KG1 (cell line): ENCODE measurements at places on chromosomes 12 and 14.

- DNase-seq, result no peak
Observed at GRCh38 chr12:52280319-52280795, 5.9 kb downstream of the KRT86 start.

DNA sequence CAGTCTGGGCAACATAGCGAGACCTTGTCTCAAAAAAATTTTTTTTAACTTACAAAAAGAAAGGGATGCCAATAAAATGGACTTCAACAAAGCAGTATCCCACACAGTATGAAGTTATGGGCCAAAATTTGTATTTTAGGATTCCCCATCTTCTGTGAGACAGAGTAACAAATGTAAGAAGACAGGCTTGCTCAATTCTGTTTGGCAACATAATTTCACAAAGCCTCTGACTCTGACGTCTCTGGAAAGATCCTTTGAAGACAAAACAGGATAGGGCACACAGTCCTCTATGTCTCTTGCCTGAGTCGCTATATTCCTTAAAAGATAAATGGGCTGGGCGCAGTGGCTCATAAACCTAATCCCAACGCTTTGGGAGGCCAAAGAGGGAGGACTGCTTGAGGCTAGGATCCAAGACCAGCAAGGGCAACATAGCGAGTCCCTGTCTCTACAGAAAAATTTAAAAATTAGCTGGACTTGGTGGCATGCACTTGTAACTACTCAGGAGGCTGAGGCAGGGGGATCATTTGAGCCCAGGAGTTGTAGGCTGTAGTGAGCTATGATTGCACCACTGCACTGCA is 1.1 kb upstream of the HOMEZ start:
- DNase-seq, result no peak

DNA sequence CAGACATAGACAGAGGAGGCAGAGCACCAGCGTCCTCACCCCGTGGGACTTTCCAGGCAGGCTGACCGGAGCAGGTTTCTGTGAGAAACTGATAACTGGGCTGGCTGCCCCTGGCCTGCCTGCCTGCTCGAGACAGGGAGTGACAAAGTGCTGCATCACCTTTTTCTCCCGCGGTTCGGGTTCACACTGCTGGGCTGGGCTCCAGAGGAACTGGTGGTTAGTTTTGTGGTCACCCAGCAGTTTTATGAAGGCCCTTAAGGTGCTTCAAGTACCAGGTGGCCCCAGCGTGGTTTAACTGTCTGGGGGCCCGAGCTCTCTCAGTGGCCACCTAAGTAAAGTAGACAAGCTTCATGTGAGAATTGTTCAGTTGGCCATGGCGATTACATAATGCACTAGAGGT is 1073.6 kb downstream of the BCL11B start:
- no peak for DNase-seq

GRCh38 chr12:40312196-40312595 is 87.4 kb downstream of the LRRK2 start:
- DNase-seq, result no peak

DNA sequence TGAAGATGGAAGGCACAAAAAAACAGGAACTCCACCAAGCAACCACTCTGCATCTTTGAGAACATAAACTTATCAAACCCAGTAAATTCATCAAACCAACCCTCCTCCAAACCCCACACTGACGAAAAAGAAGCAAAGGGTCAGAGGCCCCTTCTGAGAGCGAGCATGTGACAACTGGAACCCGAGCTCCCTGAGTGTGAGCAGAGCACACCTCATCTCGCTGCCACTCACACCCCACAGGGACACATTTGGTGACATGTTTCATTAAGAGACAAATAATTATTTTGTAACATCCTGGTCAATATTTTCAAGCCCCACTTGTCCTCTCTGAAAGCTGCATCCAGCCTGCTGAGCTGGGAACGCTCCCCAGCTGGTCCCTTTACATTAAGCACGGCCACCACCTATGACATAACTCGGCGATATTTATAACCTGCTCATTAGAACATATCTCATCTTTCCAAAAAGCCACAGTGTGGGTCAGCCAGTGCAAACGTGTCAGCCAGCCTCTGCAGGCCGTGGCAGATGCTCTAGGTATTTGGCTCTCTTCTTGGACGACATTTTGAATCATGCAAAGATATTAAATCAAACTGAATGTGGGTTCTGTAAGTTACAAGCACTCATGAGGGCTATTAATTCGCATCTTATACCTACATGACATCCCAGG is 120.1 kb downstream of the TTC7B start:
- DNase-seq, result no peak

DNA sequence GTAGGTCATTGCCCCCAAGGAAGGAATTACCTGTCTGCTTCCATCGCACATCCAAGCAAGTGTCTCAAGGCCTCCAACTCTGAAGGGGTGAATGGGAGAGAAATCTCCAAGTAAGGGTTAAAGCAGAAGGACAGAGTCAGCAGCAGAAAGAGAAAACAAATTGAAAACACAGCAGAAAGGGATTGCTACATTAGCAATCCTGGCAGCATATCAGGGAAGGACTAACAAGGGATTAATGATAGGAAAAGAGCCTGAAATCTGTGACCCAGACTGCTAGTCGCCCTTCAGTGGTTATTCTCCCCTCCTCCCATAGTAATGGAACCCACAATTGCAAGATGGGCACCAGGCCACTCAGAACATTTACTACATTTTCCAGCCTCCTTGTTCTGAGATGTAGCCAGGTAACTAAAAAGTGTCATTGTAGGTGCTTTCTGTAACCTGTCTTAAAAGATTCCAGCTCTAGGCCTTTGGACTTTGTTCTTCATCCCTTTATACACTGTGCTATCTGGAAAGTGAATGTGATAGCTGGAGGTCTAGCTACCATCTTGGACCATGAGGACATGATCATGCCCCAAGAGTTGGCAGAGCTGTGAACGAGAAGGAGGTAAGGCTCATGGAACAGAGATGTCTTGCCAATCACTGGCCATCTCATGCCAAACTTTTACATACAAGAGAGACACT is 36.0 kb downstream of the MAP3K9 start:
- no peak for DNase-seq

GRCh38 chr12:94795520-94795919 is 145.2 kb upstream of the TMCC3 start:
- no peak for DNase-seq

- DNase-seq, result peak; percentile 27
Observed at GRCh38 chr14:101965181-101965544, 790 bp downstream of the DYNC1H1 start.
